ENCODE measurements at places on chromosomes 2 and 18. TPM values are rescaled to one million over a fixed set of nuclear protein-coding genes. Genes with fewer than 3 reads are reported as not detected.
A peak's percentile ranks its signal among the peaks of the same experiment; 100 is the strongest.

UPP2 gene
- not detected for total RNA-seq

SPHKAP gene
- total RNA-seq: not detected

SCYGR4 gene
- 7.2 TPM for total RNA-seq

DNA sequence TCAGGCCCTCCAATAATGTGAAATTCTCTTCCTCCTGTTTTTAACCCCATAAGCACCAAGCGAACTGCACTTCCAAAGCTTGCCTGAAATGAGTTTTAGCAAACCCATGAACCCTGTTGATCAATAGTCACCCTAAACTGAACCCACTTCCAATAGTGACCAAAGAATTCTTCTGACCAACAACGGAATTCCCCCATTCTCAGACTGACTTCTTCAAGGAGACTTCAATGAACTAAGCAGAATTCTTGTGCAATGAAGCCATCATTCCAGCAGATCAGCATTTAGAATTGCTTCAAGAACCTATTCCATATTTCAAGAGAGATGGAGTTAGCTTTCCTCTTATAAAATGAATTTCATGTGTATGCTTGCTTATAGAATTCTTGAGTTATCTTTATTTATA, 176.9 kb upstream of the FN1 start:
- H3K4me3 ChIP-seq: no peak overlapping the region
- H3K36me3 ChIP-seq: no peaks in the 10 kb centered on the region
- H3K27ac ChIP-seq: no peak overlapping the region
- H3K4me1 ChIP-seq: no peaks in the 10 kb centered on the region
- no peaks in the 10 kb centered on the region for H3K27me3 ChIP-seq

GRCh38 chr2:1743396-1744150, 742 bp downstream of the PXDN start:
- H3K36me3 ChIP-seq: no peaks in the 10 kb centered on the region
- peaks cover 42% of the 10 kb centered on the region for H3K4me1 ChIP-seq
- peak overlapping the region; percentile 73 for H3K4me3 ChIP-seq
- peaks cover 56% of the 10 kb centered on the region for H3K27me3 ChIP-seq
- peak; percentile 76 for DNase-seq

DNA sequence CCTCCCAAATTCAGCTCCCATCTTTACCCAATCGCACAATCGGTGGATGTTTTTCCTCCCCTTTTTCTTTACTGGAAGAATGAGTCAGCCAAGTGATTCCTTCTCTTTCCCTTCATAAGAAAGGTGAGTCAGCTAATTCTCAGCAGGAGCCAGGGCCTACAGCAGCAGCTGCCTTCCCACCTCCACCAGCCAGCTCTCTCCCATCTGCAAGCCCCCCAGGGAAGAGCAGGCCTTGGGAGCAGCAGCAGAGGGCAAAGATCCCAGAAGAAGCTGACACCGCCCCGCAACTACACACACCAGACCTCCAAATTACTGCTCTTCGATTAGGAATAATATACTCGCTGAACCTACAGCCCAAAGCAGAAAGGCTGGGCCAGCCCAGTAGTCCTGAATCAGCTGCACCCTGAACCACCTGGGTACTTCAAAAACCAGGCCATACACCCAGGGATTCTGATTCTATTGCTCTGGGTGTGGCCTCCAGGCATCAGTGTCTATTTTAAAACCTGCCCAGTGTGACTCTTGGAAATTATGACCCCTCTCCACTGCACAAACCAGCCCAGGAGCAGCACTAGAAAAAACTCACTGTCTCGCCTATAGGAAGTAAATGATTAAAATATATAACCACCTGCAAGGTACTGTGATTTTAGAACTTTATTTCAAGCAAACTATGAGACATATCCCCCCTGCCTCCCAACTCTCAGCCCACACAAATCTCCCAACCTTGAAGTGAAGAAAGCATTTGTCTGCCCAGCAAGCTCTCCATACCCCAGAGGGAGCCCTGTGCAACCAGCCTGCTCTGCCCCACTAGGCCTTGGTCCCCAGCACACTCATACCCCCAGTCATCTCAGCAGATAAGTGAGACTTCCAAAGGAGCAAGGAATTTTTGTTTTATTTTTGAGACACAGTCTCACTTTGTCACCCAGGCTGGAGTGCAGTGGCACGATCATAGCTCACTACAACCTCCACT, 7.3 kb downstream of the SFXN5 start:
- peaks cover 23% of the 10 kb centered on the region for H3K4me1 ChIP-seq
- H3K27me3 ChIP-seq: no peaks in the 10 kb centered on the region
- H3K36me3 ChIP-seq: no peaks in the 10 kb centered on the region
- no peak for DNase-seq

DNA sequence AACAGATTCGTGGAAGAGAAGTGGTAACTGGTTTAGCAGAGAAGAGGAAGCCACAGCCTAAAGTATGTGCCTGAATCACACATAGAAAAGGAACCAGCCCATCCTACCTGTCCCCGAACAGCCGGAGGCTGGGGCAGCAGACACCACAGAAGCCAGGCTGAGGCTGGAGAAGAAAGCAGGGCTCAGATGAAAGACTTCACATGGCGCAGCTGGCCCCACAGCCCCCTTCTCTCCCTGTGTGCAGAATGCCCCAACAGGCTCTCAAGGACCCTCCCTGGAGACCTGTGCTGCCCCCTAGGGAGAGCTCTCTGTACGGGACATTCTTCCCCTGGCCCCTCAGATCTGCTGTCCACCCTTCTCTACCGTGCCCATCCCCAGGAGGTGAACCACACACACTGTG, 83.5 kb upstream of the RAB12 start:
- H3K27me3 ChIP-seq: peaks cover 18% of the 10 kb centered on the region
- H3K36me3 ChIP-seq: no peaks in the 10 kb centered on the region
- no peak overlapping the region for H3K4me3 ChIP-seq
- H3K4me1 ChIP-seq: no peaks in the 10 kb centered on the region
- no peak overlapping the region for H3K27ac ChIP-seq

DNA sequence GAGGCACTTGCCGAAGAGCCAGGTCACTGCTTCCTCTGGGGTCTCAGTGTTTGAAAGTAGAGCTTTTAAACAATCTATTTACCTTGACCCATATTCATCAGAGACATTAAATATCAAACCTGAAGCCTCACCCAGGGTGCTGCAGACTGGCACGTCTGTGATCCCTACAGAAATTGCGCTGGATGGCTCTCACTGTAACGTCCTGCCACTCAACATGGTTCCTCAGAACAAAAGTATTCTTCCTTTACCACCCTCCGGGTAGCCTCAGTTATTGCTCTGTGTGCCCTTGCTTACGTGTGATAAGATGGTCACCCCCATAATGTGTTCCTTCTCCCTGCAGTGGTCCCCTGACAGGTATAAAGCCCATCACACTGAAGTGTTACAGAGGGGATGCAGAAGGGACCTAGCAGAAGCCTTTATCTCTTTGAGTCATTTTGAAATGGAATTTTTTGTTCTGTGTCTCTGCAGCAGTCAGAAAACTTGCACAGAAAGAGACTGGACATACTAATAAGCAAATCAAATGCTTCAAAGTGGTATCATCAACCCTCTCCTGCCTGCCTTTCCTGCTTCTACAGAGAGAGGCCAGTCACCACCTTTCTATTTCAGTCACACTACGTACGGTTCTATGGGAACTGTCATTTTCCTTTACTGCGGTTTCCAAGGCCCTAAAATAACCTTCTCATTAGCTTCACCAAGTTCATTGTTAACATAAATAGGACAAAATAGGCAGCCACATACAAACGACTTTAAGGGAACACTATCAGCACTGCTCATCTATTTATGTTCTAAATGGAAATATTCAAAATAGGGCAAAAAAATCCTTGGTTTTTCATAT, 86.8 kb downstream of the METTL8 start:
- no peaks in the 10 kb centered on the region for H3K36me3 ChIP-seq
- H3K4me1 ChIP-seq: peaks cover 20% of the 10 kb centered on the region
- H3K4me3 ChIP-seq: no peak overlapping the region
- H3K27ac ChIP-seq: peak overlapping the region; percentile 65
- no peak for DNase-seq

- H3K27ac ChIP-seq: no peak overlapping the region
- peaks cover 5% of the 10 kb centered on the region for H3K4me1 ChIP-seq
These were observed 128.5 kb downstream of the STK39 start for GRCh38 chr2:168118733-168119514.

- H3K27me3 ChIP-seq: no peaks in the 10 kb centered on the region
- peak overlapping the region; percentile 89 for H3K4me3 ChIP-seq
- H3K36me3 ChIP-seq: no peaks in the 10 kb centered on the region
- peaks cover 33% of the 10 kb centered on the region for H3K4me1 ChIP-seq
- no peak for DNase-seq
These were observed 995 bp downstream of the MBD5 start for GRCh38 chr2:148021886-148022285.

DNA sequence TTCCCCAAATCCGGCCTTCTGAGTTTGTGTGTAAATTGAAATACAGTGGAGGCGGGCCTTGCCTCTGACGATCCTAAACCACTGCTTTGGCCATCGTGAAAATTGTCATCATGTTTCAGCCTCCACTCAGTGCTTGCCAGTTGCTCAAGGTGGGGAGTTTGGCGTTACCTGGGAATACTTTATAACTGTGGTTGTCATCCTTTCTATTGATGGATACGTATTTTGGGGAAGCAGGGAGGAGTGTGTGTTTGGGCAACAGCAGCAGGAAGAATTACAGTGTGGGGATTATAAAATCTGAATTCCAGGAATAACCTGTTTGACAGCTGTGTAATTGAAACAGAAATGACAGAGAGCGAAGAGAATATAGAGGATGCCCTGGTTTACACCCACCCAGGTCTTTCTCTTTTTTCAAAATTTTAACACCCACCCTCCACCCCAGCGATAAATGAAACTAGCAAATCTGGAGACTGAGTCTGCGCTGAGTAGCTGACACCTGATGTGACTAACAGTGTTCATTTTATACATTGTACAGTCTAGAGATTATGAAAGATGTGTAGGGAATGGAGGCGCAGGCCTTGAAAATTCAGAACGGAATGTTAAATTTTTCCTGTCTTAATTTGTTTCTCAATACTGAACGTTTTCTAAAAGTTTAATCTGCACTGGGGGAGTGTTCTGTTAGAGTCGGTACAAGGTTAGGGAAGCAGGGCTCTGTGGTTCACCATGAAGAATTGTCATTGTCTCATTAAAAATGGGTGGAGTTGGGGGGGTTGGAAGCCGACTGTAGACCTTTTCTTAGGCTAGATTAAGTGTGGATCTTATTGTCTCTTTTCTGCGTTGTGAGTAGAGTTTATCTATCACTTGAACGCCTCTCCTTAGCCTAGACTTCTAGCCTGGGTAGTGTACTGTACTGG, 1.6 kb downstream of the MAP4K4 start:
- H3K27me3 ChIP-seq: no peaks in the 10 kb centered on the region
- no peaks in the 10 kb centered on the region for H3K36me3 ChIP-seq
- peak overlapping the region; percentile 75 for H3K27ac ChIP-seq

DNA sequence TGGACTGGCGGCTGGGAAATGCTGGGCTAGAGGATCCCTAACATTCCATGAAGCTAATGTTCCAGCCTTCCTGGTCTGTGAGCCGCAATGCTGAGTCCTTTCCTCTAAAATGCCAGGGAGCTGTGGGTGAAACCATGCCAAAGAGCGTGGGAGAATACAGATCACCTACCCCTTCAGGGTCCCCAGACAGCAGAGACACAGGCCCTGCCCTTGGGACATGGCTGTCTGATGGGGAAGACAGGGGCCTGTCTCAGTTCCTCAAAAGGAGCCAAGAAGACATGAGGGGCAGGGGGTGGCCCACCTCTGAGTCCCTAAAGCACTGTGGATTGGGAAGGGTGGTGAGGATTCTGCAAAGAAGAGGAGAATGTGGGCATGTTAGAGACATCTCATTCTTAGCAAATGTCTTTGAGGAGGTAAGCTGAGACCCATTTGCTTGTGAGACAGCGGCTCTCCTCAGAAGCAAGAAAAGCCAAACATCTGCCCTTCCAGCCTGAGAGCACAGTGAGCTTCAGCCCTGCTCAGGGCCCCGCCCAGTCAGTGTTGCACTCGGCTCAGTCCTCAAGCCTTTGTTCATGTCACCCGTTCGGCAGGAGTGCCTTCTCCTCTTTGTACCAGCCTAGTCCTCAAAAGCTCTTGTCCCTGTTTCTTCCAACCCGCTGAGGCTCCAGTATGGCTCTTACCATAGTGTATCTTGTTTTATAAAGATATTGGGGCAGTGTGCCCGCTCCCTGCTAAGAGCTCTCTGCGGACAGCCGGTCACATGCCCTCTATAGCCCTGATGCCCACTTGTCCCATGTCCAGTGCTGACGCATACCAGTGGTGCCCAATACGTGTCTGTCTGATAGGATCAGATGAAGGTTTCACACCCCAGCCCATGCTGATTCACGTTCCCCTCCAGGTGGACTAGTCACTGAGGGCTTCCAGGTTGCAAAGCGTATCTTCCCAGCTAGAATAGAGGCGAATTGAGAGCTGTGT, 286.2 kb downstream of the CYP26B1 start:
- peaks cover 2% of the 10 kb centered on the region for H3K4me1 ChIP-seq
- DNase-seq: peak; percentile 57
- no peaks in the 10 kb centered on the region for H3K27me3 ChIP-seq
- no peak overlapping the region for H3K4me3 ChIP-seq
- H3K27ac ChIP-seq: no peak overlapping the region

- H3K27me3 ChIP-seq: no peaks in the 10 kb centered on the region
- no peak overlapping the region for H3K27ac ChIP-seq
- no peaks in the 10 kb centered on the region for H3K4me1 ChIP-seq
- H3K4me3 ChIP-seq: no peak overlapping the region
- H3K36me3 ChIP-seq: no peaks in the 10 kb centered on the region
These were observed 137.3 kb downstream of the GALNT14 start for GRCh38 chr2:31000970-31001369.

DNA sequence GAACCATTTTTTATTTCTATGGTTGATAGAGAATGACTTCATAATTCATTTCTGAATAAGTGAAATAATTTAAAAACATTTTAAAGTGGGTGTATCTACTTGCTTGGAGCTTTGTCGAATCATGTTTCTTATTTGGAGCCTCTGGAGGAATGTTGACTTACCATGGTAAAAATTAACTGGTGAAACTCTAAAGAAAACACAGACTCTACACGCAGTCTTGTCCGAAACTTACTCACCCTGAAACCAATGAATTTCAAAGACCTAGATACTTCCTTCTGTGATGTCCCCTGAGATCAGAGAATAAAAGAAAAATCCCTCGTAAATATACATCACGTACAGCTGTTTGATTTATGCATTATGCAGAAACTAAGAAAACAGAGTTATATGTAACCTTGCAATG, 665.2 kb upstream of the NRXN1 start:
- no peak for DNase-seq
- H3K36me3 ChIP-seq: no peaks in the 10 kb centered on the region
- no peaks in the 10 kb centered on the region for H3K4me1 ChIP-seq
- no peak overlapping the region for H3K4me3 ChIP-seq
- H3K27me3 ChIP-seq: no peaks in the 10 kb centered on the region
- no peak overlapping the region for H3K27ac ChIP-seq
